ENCODE measurements at places on chromosomes 3 and 15. TPM values are rescaled to one million over a fixed set of nuclear protein-coding genes. Genes with fewer than 3 reads are reported as not detected.

GRCh38 chr3:12307136-12307535, 18.3 kb downstream of the PPARG start:
- no peak for DNase-seq

GRCh38 chr15:49982584-49982983, 136.4 kb downstream of the ATP8B4 start:
- DNase-seq, result no peak

Gene SPTSSB
- polyA plus RNA-seq, result 4.7 TPM

Gene CERS3
- polyA plus RNA-seq, result 0.08 TPM

DNA sequence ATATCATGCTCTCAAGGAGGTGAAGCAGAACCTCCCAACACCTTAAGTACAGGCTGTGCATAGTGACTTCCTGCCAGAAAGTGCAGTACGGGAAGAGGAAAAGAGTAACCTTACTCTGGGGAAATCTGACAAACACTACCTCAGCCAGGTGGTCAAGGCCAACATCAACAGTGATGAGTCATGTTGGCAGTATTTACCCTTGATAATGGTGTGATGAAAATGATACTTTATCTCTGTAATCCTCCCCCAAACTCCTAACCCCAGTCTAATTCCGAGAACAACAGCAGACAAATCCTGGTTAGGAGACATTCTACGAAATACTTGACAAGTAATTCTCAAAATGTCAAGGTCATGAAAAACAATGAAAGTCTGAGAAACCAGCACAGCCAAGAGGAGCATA, 26.5 kb downstream of the ANKDD1A start:
- DNase-seq, result peak; percentile 12

GRCh38 chr3:138445236-138445635, 10.8 kb downstream of the ESYT3 start:
- no peak for DNase-seq

GRCh38 chr15:52657338-52657737, 21.9 kb downstream of the ATOSA start:
- no peak for DNase-seq

- peak; percentile 93 for DNase-seq
Measured at GRCh38 chr3:150371741-150372254, 36.3 kb upstream of the TSC22D2 start.

DNA sequence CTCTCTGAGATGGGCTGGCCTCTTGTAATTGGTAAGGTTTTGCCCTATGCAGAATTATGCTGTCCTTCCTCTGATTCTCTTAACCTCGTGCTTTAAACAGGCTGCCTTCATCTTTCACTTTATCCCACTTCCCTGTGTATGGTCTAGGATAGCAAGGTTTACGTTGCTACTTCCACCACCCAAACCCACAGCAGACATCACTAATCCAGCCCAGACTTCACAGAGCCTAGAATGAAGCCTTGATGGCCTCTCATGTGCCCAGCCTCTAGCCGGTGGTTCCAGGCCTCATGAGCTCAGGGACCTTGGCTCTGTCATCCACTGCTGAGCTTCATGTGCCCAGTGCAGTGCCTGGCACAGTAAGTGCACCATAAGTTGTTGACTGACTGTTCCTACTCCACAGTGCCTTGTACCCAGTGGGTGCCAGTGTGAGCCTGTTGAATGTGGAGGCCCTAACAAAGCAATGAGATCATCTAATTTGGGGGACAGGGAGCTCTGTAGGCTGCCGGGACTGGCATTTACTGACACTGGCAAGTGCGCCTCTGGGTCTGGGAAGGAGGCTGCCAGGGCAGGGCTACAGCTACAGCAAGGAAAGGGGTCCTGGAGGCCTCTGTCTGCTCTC, 12.5 kb downstream of the SLC6A6 start:
- no peak for DNase-seq

Gene CHRM5
- 0.35 TPM for polyA plus RNA-seq

DNA sequence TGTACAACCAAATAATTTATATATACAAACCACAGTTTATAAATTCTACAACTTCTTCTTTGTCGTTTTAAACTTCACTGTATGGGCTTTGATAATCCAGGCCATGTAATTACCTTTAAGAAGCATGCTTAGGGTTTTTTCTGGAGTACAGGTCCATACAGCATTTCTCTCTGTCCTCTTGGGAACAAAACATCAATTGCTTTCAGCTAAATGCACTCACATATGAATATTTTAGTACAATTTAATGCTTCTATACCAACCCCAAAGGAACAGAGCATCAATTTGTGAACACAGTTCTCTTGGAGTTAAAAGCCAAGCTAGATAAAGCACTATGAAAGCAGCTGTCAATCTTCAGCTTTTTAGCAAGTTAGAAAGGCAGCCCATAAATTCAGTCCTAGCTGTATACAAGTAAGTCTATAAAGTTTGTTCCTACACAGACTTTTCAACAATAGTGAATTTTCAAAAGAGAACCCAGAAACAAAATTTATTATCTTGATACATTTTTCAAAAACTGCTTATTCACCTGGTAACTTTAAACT, 66.1 kb downstream of the ETFA start:
- no peak for DNase-seq

GRCh38 chr3:146160964-146161662, at the start of gene PLOD2:
Gene PLOD2, minus strand, starts transcription at chr3:146161184. Its CDS starts 195 bp downstream, at chr3:146160989.
- DNase-seq, result peak; percentile 78

GRCh38 chr15:55221090-55222011, 24.6 kb upstream of the RSL24D1 start:
- DNase-seq, result no peak

DNA sequence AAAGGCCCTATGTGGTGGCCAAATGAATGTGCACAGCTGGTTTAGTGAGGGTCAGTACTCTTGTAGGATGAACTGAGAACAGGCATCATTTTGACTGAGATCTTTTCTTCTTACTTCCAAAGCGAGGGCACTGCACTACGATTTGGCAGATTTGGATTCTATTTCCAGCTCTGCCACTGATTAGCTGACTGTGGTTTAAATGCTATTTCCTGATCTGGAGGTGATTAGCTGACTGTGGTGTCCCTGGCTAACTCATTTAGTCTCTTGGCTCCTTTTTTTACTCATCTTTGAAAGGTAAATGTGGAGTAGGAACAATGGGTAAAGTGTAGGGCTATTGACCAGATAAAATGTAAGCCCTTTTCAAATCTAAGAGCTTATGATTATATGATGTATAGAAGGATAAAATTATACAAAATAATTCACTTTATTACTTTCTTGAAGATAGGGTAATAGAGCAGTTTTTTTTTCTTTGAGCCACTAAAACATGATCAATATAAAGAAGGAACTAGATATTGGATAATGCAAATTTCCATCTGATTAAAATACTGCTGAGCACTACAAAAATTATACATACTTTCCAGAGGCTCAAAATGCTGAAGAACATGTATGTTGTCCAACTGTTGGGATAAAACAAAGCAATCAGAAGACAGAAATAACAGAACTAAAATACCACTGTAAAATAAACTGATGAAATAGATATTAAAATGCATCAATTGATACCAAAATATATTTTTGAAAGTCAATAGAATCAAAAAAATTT, 39.7 kb upstream of the PLOD2 start:
- DNase-seq, result no peak

- DNase-seq, result no peak
Measured at GRCh38 chr15:75725006-75725718, 12.5 kb upstream of the CSPG4 start.

DNA sequence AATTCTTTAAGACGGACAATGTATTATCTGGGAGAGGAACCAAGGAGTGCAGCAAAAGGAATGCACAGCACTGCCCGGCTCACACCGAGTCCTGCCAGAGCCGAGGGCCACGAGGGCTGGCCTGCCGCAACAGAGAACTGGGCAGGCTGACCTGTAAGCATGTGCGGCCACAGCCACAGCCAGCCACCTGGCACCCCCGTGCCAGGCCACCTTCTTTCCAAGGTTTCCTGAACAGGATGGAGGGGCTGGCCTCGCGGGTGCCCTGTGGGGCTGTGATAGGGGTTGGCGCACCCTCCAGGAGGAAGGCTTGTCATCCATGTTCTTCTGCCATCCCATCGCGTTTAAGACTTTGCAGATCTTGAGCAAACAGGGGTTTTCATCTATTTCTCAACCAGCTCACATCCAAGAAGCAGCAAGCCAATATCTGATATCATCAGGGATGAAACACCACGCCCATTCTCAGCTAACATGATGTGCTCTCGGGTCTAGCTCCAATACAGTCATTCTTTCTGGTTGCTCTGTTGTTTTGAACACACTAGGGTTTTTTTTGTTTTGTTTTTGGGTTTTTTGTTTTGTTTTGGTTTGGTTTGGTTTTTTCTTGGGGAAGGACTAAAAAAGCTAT, 10.2 kb downstream of the CA12 start:
- no peak for DNase-seq

GRCh38 chr3:71494212-71494611, 89.3 kb downstream of the FOXP1 start:
- DNase-seq, result no peak

DNA sequence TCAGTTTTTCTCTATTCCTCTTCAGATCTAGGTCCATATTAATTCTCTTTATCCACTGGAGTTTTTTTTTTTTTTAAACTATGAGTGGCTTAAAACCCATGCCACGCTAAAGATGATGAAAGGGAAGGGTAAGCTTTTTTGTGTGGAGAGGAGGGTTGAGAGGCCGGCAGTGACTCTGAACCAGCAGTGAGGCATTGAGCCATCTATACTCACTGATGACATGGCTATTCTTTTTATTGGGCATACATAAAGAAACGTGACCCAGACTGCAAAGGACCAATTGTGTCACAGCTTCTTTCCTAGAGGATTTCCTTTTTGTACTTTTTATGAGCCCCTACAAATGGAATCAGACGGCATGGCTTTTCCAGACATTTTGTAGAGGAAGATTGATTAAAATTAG, 662.2 kb downstream of the AGBL1 start:
- DNase-seq, result no peak
